T47D (cell line): ENCODE measurements at places on chromosomes 5 and 9.

GRCh38 chr5:83562071-83562606 lies 90.6 kb downstream of the VCAN start:
- DNase-seq = no peak

- DNase-seq = peak; percentile 57
Measured at GRCh38 chr5:154092356-154093141, 53.8 kb downstream of the MFAP3 start.

DNA sequence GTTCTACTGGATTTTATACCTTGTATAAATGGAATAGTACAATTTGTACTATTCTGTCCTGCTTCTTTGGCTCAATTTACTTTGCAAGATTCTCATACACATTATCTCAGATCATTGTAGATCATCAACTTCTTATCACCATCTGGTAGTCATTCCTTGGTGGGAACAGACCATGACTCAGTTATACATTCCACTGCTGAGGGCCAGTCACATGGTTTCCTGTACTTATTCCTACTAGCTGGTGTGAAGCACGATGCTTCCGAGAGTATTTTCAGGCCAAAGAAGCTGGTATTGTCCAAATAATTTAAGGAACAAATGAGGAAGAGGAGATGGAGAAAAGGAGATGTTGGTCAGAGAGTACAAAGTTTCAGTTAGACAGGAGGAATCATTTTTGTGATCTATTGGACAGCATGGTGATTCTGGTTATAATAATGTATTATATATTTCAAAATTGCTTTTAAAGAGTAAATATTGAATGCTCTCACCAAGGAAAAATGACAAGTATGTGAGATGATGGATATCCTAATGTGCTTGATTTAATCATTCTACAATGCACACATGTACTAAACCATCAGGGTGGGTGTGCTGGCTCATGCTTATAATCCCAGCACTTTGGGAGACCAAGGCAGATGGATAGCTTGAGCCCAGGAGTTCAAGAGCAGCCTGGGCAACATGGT lies 124.1 kb downstream of the SYK start:
- DNase-seq = peak; percentile 33

DNA sequence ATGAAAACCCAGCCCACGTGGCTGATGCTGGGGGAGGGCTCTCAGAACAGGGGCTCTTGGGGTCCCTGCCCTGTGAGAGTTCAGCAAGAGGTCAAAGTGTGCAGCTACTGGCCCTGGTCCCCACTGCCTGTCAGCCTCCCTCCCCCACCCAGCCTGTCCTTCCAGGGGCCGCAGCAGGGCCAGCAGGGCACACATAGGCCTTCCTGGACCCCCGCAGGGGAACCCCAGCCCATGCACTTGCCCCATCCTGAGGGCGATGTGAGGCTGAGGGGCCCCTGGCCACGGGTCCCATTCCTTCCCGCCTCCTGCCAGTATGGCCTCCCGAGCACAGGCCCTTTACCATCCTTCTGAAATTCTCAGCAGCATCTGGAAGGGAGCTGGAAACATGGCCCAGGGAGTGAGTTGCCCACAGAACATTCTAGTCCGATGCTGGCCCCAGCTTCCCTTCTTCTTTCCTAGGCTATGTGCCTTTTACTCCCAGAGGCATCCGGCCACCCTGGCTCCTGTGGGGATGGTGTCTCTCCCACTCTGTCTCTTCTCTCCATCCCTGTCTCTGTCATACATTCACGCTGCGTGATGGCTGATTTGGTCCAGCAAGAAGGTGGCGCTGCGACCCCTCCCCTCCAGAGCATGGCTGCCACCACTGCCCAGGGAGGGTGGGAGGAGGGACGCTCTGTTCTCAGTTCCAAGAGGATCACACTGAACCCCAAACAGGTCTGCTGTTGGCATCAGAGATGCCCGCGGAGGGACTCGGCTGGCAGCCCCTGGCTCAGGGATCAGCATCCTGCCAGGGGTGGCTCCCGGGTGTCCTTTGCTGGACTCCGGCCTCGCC lies 19.6 kb downstream of the MRPL36 start:
- no peak for DNase-seq

DNA sequence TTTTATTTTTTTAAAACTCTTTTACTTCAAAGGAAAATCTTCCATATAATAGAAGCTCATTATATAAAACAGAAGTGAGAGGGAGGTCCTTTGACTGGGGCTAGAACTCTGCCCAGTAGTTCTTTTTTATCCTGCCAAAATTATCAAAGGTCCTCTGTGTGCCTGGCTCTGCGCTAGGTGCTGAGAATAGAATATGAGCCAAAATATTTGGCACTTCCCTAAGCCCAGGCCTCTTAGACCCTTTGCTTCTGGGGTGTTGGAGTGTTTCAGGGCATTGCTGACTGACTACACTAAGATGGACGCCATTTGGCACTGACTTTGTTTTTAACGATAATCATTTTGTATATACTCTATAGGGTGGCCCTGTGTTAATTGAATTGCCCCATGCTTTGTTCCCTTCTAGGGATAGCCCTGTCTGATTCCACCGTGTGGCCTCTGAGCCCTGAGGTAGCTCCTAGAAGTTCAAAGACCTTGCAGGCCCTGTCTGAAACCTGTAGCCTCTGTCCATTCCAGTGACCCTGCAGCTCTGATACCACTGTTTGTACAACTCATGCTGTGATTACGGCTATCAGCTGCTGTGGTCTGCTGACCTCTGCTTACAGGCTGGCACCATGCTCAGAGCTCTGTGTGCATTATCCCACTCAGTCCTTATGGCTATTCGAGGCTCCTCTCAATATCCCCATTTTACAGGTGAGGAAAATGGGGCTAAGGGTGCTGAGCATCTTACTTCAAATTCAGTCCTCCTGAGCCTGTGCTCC lies 84.3 kb upstream of the SHB start:
- no peak for DNase-seq

GRCh38 chr9:104856413-104856941 lies 71.5 kb downstream of the ABCA1 start:
- no peak for DNase-seq

DNA sequence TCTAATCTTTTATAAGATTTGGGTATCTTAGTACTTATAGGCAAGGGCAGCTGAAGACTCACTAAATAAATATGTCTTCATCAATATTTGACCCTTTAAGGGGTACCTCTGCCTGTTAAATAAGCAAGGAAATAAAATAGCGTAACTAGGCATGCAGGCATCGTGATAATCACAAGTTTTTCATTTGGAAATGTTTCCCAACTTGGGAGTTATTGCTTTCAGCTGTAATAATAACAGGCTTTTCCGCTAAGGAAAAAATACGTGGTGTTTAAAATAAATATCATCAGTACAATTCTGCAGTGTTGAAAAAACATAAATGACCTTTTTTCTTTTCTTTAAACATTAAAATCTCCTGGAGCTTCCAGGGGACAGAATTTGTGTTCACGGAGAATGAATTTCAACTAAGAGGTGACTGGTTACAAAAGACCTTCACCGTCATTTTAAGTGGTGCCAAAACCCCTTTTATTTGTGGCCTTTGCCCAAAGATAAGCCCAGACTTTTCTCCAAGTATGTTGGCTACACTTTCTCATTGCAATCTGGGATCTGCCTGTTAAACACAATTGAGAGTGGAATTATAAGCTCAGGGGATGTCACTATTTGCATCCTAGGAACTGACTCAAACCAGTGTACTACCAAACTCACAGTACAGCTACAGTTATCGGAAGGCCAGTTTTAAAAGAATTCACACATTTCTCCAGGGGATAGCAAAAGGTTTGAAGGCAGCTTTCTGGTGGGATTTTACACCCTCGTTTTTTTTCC lies 218.6 kb downstream of the FBXL7 start:
- DNase-seq = no peak

DNA sequence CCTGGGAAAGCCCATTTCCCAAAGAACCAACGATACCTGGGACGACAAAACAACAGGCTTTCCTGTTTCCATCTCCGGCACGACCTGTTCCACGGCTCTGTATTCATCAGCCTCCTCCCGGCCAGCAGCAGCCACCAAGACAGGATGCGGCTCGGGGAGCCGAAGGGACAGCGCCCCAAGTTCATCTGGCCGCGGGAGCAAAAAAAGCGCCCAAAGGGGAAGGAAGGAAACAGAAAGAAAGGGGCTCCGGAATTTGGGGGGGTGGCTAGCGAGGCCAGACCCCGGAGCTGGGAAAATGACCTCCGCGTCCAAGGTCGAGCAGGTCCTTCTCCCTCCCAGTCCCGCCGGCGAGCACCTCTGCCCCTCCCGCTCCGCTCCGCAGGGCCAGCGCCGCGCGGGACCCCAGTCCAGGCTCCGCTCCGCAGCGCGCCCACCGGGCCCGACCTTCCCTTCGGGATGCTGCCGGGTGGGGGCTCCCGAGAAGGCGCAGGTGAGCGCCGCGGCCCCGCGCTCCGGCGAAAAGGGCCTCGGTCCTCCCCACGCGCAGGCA lies 608 bp downstream of the ELOVL7 start:
- peak; percentile 73 for DNase-seq

GRCh38 chr5:114898602-114899001 lies 271.1 kb downstream of the TRIM36 start:
- no peak for DNase-seq

DNA sequence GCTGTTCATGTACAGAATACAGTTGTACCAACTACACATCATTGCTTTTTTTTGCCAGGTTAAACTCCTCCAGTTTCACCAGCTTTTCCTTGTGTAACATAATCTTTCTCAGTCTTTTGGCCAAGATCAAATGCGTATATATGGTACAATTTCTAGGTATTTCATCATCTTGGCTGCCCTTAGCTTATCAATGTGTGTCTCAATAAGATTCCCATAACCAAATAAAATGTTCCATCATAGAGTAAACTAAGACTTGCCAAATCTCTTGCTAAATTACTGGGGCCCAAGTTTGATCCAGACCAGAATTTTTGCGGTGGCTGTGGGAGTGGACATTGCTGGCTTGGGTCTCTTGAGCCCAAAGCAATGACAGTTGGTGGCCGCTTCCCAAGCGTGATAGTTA lies 24.3 kb upstream of the ERBIN start:
- no peak for DNase-seq

- no peak for DNase-seq
Measured at GRCh38 chr9:71984403-71984802, 73.0 kb downstream of the C9orf85 start.

GRCh38 chr5:168047043-168047668 lies 244.3 kb upstream of the WWC1 start:
- DNase-seq = peak; percentile 84

GRCh38 chr9:132942541-132943182 lies 1.8 kb downstream of the TSC1 start:
- DNase-seq = no peak

- DNase-seq = no peak
Measured at GRCh38 chr9:95857896-95858295, 17.6 kb upstream of the ERCC6L2 start.

- DNase-seq = no peak
Measured at GRCh38 chr9:83197591-83197990, 134.6 kb upstream of the RASEF start.

- no peak for DNase-seq
Measured at GRCh38 chr9:92385001-92385400, 19.4 kb downstream of the OGN start.

DNA sequence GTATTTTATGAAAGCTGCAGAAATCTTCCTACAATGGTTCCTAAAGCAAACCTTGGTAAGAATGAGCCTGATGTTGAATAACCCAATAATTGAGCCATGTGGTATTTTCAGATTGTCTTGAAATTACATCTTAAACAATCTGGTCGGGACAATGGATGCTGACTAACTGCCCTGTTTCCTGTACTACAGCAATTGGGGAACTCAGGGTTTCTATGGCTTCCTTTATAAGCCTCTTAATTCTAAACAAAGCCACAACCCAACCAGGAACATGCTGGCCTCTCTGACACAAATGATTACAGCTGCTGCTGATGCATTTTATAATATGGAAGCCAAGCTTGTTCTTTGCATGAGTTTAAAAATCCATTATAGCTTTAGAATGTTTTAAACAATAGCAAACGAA lies 30.2 kb downstream of the PTPN3 start:
- DNase-seq = no peak

- no peak for DNase-seq
Measured at GRCh38 chr9:105148328-105149006, 96.0 kb upstream of the SLC44A1 start.

DNA sequence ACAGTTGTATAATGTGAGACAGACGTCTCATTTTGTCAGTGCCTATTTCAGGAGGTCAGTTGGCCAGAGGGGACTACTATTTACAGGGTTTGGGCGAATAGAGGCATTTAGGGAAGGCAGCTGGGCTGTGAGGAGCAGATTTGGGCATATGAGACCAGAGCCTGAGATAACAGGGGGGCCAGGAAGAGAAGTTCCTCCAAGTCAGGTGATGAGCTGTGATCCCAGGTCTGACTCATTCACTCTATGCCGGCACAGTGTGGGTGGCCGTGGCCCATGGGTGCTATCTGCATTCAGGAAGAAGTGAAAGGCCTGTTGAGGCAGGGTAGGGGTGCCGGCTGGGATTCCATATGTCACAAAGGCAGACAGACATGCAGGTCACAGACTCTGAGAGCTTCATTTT lies 142.8 kb downstream of the PDZD2 start:
- DNase-seq = no peak

DNA sequence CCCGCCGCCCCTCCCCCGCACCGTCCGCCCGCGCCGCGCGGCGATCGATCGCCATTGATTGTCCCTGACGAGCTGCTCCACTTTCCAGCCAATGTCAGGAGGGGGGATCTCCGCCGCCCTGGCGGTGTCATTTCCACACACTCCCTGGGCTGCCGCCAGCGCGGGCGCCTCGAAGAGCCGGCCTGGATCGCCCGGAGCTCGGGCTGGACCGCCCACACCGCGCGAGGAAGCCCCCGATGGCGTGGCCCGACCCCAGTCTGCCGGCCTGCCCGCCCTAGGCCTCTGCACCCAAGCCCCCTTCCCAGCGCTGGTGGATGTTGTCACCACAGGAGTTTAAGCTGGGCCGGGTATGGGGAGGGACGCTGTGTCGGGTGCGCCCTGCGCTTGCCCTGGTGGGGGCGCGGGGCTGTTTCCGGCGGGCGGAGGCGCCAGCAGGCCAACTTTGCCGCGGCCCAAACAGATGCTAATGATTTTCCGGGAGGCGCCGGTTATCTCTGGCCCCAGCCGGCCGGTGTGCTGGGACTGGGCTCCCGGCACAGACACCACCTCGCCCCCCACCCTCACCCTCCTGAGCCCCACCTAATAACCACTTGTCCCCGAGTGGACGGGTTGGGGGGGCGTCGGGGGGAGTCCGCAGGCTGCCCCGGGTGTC lies 10.6 kb upstream of the CXXC5 start:
- DNase-seq = peak; percentile 93

DNA sequence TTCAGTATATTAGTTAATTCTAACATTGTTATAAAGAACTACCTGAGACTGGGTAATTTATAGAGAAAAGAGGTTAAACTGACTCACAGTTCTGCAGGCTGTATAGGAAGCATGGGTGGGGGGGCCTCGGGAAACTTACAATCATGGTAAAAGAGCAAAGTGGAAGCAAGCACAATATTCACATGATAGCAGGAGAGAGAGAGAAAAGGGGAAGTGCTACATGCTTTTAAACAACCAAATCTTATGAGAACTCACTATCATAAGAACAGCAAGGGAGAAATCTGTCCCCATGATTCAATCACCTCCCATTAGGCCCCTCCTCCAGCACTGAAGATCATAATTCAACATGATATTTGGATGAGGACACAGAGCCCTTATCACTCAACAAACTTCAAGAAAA lies 324.9 kb downstream of the ZNF608 start:
- DNase-seq = no peak

- no peak for DNase-seq
Measured at GRCh38 chr5:135115591-135115990, 81.6 kb upstream of the PITX1 start.
